Activated T-helper 1 cell treated with anti-CD3 and anti-CD28 coated beads, Interleukin-2, amount 50 U/mL, for 16 hours (primary cell): ENCODE measurements at places on chromosomes 3 and 15.

DNA sequence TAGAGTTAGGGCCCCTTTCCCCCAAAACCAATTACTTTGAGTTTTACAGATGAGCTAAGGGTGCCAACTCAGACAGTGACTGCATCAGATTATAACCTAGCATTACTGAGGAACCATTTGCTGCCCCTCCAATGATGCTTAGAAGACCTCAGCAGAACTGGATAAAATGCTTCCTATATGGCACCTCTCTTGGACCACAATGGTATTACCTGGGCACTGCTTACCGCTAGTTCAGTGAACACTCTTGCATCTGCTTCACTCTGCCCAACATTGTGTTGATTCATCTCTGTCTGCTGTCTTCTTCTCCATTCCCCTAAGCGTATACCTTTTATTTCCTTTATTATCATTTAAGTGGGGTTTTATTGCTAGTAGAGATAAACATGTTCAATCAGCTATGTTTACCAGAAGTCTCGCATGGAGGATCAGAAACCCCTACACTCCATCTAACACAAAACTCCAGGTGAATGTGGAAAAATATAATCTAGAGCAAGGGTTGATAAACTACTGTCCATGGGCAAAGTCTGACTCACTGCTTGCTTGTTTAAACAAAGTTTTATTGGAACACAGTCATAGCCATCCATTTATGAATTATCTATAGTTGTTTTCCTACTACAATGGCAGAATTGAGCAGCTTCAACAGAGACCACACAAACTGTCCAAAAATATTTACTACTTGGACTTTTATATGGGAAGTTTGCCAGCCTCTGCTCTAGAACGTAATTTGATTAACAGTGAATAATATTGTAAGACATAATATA lies 100.2 kb upstream of the PTX3 start:
- DNase-seq, result no peak

GRCh38 chr3:126753191-126754160 lies 49.4 kb downstream of the CHCHD6 start:
- DNase-seq, result no peak

DNA sequence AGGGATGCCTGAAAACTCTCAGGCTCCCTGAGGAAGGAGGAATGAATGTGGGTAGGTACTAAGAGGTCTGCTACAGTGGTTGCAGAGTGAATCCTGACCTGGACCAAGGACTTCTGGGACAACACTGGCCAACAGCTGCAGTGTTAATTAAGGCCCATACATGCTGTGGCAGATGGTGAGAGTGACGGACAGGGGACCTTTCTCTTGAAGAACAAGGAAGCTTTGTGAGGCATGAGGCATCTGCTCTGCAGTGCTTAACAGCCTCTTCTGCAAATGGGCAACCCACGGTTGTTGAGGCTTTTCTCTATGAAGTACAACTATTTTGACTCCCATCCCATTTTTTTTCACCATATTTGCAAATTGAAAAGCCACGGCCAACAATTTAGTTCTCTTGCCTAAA lies 26.6 kb upstream of the ACAN start:
- no peak for DNase-seq

DNA sequence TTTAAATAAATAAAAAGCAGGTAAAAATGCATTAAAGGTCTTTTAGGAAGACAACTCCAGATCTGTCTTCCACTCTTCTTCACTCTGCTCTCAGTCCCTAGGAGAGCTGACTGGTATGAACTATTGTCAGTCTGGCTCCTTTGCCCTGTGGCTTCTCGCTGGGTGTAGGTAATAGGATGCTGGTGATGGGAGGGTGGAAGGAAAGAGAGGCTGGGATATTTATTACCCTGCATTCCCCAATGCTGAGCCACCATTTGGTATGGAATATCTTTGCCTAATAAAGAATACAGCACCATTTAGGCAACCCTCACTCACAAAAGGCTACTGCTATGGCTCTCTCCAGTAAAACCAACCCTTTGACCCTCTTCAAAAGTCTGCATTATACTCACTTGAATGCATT lies 326.9 kb downstream of the CNTN3 start:
- DNase-seq, result no peak

- DNase-seq, result no peak
These were observed 9.1 kb downstream of the SLC6A1 start for GRCh38 chr3:11001658-11002021.

DNA sequence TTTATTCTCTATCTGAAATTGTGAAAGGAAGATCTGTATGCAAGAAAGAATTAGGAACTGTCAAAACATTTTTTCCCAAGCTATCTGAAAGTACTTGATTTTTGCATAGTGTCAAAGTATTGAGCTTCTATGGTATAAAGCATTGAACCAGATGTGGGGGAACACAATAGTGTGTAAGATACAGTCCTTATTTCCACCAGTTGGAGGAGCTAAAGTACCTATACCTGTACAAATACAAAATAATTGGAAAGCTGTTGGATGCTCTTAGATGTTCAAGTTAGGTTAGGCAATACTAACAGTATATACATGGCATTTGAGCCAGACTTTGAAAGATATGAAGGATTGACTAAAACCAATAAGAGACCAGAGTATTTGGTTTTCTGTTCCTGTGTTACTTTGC lies 148.4 kb downstream of the B3GALNT1 start:
- no peak for DNase-seq

DNA sequence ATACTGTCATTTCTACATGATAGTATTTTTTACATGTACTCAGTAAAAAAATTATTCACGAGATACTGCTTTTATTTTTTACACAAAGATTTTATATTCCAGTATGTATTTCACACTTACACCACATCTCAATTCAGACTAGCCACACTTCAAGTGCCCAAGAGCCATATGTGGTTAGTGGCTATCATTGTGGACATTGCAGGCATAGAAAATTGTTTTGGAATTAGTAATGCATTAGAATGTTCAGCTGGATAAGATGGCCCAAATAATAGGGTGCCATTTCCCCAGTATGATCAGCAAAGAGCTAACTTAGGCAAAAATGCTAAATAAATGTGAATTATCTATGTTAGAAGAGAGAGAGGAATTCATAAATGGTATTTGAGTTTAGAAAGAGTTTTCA lies 203.8 kb upstream of the MCTP2 start:
- no peak for DNase-seq

DNA sequence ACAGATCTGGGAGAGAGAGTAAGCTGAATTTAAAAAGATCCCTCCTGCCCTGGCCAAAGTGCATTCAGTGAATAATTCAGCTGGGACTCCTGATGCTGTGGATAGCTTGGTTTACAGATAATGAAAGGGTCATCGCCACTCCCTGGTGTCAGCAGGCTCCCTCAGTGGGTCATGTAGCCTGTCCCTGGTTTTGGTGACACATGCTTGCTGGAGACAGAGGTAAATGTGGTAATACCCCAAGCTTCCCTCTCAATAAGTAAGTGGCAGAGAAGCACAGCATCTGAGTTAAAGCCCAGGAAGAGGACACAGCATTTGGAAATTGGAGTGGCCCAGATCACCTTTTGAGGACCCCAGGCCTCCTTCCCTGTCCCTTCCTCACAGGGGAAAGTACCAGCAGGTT lies 1.8 kb downstream of the TMEM115 start:
- no peak for DNase-seq

- no peak for DNase-seq
These were observed 53.8 kb downstream of the HMG20A start for GRCh38 chr15:77474310-77474988.

- DNase-seq, result no peak
These were observed 374.7 kb upstream of the GOLIM4 start for GRCh38 chr3:168470380-168470779.

- DNase-seq, result no peak
These were observed 29.8 kb upstream of the FURIN start for GRCh38 chr15:90838544-90838943.

DNA sequence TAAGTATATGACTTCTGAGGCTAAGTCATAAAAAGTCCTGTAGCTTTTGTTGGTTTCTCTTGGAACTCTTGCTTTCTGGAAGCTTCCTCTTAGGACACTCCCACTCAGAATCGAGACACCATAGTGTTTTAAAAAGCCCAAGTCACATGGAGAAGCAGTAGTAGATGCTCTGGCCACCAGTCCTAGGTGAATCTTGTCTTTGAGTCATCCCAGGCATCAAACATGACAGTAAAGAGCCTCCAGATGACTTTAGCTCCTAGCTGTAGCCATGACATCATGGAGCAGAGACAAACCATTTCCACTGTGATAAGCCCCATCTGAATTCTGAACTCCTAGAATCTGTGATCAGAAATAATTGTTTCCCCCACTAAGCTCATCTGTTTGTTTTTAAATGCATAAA lies 42.1 kb downstream of the ISL2 start:
- no peak for DNase-seq

GRCh38 chr3:10758304-10759037 lies 57.6 kb upstream of the SLC6A11 start:
- no peak for DNase-seq

DNA sequence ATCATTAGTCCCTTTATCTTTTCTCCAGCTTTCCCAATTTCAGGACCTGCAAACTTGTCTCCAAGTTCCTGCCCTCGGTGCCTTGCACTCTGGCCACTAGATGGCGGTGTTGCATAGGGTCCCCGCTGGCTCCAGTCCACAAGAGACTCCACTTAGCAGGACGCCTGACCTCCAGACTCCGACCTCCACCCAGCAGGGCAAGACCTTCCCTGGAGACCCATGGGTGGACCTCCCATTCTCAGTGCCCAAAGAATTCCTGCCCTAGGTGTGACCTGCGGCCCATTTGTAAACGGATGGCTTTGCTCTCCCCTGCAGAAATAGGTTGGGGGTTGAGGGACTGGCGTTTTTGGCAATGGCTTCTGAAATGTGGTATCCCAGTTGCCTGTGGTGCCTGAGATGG lies 82.6 kb downstream of the LSM3 start:
- peak; percentile 60 for DNase-seq

DNA sequence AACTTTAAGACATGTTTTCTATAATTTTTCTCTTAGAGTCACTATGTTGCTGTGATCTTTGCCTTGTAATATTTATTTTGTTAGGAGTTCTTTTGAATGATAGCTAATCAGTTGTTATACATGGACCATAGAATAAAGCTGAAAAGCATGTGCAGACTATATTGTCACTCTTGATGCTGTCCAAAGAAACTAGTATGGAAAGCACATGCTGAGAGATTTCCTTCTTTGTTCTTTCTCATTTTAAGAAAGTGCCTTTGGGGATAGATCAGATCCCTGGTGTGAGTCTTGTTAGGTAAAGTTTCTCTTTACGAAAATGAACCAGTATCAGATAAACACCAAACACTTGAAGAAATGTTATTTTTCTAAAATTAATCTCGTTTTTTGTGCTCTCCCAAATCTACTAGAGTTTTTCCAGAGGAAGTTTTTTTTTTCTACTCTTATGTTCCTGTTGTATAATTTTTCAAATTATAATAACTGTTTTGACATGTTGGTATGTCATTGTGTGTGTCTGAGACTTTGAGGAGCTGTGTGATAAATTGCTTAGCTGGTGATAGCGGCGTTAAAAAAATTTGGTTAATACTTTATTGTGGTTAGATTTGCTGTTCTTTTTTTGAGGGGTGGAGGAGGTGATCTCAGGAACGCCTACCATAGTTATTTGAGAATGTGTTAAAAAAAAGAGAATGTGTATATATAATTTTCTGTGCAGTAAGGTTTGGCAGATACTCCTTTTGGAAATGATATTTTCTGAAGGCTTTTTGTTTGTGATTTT lies 2.2 kb downstream of the PIAS1 start:
- DNase-seq, result no peak

DNA sequence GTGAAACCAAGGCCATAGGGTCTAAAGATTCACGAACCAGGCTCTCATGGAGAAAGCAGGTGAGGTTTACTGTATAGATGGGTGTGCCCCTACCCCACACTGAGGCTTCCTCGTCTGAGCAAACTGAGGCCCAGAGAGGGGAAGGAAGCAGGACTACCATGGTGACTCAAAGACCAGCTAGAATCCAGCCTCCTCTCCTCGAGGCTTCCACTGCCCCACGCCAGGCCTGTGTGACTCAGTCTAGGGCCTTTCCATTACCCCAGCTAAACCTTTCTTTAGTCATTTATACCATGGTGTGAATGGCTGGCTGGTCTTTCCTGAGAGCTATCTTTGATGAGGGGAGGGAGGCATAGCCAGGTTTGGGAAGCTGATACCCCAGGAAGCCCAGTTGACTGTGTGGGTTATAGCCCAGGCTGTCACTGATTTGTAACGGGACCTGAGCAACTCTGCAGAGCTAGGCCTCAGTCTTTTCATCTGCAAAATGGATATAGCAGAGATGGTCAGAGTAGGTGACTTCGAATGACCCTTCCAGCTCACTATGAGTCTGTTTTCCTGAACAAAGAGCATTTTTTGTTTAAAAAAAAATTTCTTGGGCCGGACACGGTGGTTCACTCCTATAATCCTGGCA lies 3.0 kb upstream of the RHO start:
- no peak for DNase-seq

GRCh38 chr3:65893631-65894030 lies 145.1 kb downstream of the MAGI1 start:
- DNase-seq, result no peak

DNA sequence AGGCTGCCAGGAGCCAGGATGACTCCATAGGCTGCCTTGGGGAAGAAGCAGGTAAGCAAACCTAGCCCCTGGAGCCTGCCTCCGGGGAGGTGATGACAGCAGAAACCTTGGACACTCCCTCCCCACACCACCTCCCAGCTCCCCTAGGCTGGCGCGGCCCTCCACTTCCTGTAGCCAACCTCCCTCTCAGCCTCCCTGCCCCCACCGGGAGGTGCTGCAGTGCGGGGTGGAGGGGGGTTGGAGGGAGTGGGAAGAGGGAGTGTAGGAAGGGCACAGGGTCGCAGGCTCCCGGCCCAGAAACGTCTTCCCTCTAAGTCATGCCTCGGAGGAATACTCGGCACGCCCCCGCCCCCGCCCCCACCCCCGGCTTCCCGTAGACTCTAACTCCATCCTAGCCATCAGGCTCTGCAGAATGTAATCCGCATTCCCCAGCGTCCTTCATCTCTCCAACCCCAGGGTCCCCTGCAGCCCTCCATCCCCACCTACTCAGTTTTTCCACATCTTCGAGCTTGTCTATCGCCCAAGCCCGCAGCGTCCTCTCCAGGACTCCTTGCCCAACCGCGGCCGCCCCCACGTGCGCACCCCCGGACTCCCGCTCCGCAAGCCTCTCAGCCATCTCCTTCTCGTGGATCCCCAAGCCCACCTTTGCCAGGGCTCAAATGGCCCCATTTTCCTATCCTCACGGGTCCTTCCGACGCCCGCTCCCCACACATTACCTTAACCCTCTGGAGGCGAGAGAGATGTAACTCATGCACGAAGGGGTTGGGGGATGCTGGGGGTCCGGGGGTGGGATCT lies 528 bp downstream of the LPCAT4 start:
- peak; percentile 15 for DNase-seq

DNA sequence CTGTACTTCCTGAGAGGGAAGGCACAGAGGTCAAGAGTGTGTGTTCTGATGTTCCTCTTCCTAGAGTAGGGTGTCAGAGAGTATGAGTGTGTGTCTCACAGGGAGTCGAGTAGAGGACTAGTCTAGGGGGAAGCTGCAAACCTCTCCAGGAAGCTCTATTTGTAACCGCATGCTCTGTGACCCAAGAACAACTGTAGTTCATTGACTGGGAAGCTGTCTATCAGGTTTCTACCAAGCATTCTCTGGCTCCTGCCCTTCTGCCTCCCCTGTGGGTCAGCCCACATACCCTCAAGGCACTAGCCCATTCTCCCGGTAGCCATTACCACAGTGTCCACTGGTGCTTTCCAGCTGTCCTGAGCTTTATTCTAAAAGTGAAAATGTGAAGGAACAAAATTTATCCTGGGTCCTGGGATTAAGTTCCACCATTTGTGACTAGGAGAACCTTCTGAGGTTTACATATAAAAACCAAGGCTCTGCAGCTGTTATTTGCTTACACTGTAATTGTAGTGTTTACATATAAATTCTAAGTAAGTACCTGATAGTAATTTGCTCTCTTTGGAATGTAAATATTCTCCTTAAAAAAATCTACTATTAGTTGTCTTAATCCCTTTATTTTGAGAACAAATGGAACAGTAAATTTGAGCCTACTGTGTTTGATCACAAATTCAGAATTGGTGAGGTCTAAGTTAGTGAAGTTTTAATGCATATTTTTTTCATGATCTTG lies 40.7 kb downstream of the MYRIP start:
- no peak for DNase-seq
